COR-L47 (cell line): ENCODE measurements at places on chromosomes 5 and 9.

DNA sequence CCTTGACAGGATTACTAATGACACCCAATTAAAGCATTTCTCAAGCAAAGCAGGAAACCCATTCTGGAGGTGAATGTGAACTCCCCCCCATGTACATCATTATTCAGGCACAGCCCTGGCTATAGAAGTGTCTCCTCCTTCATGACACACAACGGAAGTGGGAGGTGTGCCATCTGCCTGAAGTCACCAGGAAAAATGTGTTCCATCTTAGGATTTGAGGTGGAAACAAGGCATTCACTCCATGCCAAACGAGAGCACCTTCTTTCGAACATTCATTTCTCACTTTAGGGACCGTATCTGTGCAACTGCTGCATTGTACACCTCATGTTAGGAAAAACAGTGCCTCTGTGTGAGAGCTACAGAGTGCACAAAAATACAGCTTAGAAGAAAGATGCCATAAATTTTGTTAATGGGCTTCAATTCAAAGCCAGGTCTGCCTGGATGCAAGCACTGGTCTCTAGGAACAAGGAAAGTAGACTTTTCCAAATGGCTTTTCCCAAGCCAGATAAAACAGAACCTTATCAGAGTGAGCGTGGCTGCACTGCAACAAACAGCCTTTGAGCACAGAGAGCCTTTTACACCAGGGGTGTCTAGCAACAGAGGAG, 19.4 kb downstream of the GOLM1 start:
- peak; percentile 43 for DNase-seq

GRCh38 chr5:38168029-38168428, 90.3 kb upstream of the EGFLAM start:
- DNase-seq = no peak

DNA sequence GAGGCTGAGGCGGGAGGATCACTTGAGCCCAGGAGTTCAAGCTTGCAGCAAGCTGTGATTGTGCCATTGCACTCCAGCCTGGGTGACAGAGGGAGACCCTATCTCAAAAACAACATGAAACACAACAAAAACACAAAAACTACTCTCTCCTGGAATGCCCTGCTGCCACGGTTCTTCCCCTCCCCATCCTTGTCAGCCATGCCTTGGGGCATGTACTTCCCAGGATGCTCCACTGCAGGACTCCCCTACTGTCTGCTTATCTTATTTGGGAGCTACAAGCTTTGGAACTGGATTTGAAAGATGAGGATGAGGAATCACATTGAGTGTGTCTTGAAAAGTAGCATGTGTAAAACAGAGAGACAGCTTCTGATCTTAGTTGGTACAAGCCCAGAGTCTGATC, 40.1 kb upstream of the KIAA1958 start:
- DNase-seq = no peak

GRCh38 chr5:150291388-150292385, 2.1 kb upstream of the CAMK2A start:
- no peak for DNase-seq

GRCh38 chr9:87950296-87950695, 24.0 kb downstream of the CDK20 start:
- no peak for DNase-seq

DNA sequence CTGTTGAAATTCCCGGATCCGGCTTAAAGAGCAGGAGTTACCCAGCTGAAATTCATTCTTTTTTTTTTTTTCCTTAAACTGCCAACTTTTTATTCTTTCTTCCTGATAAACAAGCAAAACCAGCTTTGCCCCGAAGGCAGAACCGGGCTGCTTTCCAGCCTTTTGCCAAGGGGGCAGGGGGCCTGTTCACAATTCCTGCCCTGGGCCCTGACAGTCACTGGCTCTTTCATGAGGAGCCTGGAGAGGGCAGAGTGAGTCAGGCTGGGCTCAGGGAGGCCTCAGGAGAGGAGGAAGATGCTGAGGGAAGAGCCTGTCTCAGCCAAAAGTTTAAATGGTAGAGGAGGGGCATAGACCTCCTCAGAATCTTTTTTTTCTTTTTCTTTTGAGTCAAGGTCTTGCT, 4.8 kb downstream of the GLIPR2 start:
- DNase-seq = no peak

- DNase-seq = no peak
These were observed 10.4 kb downstream of the GRIN1 start for GRCh38 chr9:137149363-137149762.

GRCh38 chr5:16668631-16669030, 51.8 kb upstream of the RETREG1 start:
- DNase-seq = no peak

DNA sequence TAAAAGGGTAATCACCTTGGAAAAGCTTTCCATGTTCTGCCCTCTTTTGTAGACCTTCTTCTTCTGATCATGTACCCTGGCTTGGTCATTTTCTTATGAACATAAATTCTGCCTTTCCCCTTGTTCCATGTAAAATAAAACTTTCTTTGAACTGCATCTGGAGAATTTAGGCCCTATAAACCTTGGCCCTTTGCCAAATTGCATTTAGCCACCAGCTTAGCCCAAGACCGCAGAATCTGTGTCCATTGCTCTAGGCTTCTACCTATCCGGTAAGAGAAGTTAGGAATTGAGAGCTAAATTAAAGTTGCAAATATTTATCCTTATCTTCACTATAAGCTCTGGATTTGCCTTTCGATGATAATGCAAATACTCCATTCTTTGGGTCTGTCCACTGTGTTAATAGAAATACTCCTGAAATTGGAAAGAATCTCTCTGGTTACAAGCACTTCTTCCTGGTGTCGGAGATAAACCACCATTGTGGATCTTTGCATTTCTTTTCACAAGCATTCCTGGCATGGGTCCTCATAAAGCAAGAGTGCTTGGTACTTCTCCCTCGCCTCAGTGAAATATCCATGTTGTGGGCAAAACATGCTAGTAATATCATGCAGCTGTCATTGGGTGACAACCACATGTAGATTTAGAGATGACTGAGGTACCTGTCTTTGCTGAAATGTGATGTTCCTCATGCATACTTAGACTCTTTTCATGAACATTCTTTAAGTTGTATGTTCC, 698.0 kb upstream of the WWC1 start:
- no peak for DNase-seq

DNA sequence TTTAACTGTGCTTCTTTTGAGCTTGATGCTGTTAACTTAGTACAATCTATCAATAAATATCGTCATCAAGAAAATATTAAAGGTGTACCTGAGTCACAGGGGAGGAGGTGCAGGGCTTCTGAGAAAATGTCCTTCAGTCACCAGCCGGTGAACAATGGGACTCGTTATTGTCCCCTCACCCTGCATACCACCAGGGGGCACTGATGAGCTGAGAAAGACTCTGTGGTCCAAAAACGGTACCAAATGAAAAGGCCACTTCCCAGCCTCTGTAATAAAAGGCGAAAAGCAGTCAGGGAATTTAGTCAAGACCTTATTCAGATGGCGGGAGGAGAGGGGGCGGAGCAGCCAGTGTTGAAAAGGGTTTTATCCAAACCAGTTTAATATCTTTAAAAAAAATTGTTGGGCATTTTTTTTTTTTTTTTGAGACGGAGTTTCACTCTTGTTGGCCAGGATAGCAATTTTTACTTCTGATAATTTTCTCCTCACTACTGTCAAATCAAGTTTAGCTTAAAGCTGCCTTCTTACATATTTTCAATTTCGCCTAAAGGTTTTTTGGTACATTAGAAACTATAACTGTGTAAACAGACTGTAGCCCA, 271.9 kb upstream of the ADAMTS16 start:
- DNase-seq = no peak

- no peak for DNase-seq
These were observed 17.4 kb downstream of the GPX3 start for GRCh38 chr5:151037561-151038411.

DNA sequence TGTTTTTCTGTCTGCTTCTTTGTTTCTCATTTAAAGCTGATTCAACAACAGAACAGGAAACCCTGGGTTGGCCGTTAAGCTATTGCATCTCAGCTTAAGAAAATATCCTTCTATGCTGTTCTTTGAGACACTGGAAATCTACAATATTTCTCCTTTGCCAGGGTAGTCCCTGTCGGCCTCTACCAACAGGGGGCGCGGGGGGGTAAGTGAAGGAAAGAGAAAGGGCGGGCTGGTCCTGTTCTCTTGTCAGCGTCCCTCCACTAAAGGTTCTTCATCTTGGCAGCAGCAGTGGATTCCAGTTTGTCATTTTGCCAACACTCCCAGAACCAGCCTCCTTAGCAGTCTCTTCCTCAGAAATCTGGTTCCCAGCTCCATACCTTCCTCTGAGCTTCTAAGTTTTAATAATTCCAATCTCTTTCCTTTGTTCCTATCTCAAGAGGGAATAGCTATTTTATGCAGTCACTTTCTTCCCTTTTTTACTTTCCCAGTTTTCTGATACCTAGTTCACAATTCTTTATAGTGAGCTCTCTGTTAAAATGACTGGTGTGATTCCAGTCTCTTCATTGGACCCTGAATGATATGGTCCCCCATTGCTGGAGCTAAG, 222.3 kb downstream of the GLIS3 start:
- peak; percentile 23 for DNase-seq

GRCh38 chr5:179915406-179915935, 7.8 kb upstream of the TBC1D9B start:
- DNase-seq = no peak

GRCh38 chr5:142561486-142562097, 124.3 kb downstream of the FGF1 start:
- DNase-seq = no peak

DNA sequence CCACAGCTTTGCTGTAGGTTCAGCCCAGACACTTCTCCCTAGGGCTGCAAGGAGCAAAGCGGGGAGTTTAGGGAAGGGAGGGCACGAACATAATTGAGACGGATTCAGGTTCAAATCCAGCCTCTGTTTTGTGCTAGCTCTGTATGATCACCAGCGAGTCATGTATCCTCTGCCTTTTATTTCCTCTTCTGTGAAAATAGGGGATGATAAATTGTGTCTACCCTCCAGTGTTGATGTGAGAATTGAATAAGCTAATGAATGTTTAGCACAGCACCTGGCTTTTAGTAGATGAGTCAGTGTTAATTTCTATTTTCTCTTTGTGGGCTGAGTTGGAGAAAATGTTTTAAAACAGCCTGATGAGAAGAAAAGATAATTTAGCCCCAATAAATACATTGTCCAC, 6.2 kb downstream of the MLANA start:
- no peak for DNase-seq

- no peak for DNase-seq
These were observed 42.6 kb downstream of the EPB41L4B start for GRCh38 chr9:109278216-109278615.

- DNase-seq = no peak
These were observed 569.7 kb downstream of the ZNF608 start for GRCh38 chr5:124176692-124177091.

GRCh38 chr9:119218293-119218692, 150.9 kb downstream of the BRINP1 start:
- no peak for DNase-seq

- no peak for DNase-seq
These were observed 17.7 kb upstream of the PHYKPL start for GRCh38 chr5:178250263-178250662.

DNA sequence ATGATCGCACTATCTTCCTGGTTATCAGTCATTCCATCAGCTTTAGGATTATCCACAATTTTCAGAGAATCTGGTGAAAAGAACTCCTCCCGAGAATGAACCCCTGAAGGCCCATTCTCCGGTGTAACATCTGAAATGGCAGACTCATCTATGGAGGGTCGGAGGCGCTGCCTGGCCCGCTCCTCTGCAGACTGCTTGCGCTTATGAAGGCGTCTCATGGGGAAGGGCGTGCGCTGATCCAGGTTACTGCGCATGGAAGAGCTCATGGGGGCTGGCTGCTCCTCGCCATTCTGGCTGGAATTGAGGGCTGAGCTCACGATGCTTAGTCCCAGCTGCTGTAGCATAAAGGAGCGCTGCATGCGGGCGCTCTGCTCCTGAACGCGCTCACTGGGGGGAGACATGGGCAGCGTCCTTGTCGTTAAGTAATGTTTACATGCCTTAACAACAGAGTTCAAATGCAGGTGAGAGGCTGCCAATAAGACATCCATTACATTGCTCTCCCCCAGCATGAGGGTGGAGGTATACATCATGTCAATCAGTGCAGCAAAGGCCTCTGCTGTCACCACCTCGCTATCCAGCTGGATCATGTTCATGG, 19.4 kb downstream of the GRHPR start:
- DNase-seq = no peak

DNA sequence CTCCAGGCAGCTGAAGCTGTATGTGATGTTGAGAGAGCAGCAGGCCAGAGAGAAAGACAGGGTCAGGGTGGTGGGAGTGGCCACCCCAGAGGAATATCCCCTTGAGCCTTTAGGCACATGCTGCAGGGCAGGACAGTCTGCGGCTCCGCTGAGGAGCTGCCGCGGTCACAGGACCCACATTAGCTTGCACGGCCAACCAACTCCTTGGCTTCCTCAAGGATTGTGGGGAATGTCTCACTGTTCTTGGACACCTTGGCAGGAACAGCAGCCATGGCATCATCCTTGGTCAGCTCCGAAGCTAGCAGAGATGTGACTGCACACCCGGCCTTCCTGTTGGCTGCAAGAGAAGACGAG, 27.8 kb downstream of the PCDHGC5 start:
- no peak for DNase-seq

- no peak for DNase-seq
These were observed 21.0 kb downstream of the ALDH1A1 start for GRCh38 chr9:72931897-72932296.

DNA sequence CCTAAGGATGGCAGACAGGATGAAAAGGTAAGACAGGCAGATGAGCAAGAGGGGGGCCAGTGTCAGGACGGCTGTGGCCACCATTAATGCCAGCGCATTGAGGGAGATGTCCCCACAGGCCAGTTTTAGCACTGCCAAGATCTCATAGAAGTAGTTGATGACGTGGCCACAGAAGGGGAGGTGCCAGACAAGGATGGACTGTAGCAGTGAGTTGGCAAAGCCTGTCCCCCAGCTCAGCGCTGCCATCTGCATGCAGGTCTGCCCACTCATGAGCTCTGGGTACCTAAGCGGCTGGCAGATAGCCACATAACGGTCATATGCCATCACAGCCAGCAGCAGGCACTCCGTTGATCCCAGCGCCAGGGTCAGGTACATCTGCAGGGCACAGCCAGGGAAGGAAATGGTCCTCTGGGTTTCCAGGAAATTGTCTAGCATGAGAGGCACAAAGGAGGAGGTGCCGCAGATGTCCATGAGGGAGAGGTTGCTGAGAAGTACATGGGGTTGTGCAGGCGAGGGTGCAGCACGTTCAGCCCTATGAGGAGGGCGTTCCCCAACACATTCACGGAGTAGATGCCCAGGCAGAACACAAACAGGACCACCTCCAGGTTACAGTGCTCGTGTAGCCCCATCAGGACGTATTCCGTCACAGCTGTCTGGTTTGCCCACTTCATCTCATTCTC, 10.8 kb downstream of the OR13J1 start:
- DNase-seq = peak; percentile 26

DNA sequence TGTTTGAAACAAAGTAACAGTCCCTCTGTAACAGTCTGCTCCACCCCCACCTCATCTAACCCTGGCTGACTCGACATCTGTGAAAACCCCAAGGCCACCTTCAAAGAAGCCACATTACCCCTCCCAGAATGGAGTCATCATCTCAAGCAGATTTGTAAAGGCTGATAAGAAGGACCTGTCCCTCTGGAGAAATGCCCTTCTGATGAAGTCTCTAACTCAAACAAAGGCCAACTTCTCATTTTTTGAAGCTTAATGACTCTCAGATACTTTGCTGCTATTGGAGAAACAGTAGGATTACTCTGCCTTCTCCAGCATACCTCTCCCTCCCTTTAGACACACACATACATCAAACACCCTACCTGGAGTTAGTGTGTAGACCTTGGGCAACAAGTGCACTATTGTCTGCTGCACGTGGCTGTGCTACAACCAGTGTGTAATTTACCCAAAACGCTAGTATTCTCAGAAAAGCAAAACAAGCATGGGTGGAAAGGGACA, 5.3 kb upstream of the SUSD1 start:
- DNase-seq = no peak
